ENCODE measurements at places on chromosomes 7 and 10. TPM values are rescaled to one million over a fixed set of nuclear protein-coding genes. Genes with fewer than 3 reads are reported as not detected.

DNA sequence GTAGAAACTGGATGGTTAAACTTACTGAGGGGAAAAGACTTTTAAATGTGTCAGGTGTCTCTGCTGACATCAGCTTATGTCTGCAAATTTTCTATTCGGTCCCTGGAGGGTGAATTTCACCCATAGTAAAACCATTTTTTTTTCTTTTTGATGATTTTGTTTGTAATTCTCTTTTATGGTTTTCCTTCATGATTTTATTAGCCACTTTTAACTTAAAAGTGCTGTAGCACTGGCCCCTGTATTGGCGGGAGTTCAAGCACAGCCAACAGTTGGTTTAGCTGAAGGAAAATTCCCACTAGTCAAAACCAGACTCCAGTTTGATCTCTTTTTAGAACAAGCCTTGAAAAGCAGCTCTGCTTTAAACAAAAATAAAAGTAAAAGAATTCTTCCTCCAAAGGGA, 5.0 kb upstream of the ITGA8 start:
- DNase-seq, result no peak

Gene OPN1SW
- not detected for total RNA-seq

DNA sequence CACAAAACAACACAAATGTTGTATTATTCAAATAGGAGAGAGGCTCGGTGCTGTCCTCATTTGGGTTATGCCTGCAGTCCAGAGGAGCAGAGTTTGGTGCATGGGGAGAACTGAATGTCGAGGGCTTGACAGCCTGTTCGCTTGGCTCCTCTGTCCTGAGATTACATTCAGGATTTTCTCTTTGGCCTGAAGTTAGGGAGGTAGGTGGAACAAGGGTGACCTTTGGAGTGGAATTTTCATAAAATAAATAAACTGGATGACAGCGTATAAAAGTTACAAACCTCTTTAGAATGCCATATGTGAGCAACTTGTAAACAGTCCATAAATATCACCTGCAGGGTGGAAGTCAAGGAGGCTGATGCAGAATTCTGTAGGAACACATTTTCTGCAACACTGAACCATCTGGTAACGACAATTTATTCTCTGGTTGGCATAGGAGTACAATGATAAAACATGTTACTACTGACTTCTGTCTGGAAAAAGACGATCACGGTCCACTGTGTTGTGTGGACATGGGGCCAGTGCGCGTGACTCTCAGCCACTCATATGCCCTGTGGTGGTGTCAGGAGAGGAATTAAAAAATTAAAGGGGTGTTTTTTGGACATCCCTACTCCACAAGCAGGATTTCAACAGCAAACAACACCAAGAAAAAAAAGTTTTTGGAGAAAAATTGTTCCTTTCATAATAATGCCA, 33.2 kb downstream of the NRP1 start:
- no peak for DNase-seq

DNA sequence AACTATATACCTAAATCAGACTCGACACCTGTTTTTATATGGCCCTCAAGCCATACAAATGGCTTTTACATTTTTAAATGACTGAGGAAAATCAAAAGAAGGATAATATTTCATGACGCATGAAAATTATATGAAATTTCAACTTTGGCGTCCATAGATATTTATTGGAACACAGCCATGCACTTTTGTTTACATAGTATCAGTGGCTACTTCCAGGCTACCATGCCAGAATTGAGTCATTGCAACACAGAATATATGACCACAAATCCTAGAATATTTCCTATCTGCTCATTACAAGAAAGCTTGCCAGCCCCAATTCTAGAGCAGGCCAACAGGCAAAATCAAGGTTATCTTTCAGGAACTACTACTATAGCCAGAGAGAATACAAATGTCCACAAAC, 29.3 kb downstream of the AFAP1L2 start:
- peak; percentile 74 for DNase-seq

DNA sequence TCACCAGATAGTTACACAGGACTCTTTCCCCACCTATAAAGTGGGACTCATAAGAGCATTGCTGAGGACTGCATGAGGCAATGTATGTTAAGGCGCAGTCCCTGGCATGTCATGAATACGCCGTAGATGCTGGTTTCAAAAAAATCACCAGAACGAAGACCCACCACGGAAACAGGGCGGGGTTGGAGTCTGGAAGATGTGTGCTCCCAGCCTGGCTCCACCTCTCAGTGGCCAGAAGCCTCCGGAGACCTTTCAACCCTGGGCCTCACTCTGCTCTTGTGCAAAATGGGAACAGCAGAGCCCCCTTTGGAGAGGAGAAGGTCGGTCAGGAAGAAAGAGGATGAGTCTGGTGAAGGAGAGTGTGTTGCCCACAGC, 12.4 kb upstream of the ZMIZ1 start:
- no peak for DNase-seq

DNA sequence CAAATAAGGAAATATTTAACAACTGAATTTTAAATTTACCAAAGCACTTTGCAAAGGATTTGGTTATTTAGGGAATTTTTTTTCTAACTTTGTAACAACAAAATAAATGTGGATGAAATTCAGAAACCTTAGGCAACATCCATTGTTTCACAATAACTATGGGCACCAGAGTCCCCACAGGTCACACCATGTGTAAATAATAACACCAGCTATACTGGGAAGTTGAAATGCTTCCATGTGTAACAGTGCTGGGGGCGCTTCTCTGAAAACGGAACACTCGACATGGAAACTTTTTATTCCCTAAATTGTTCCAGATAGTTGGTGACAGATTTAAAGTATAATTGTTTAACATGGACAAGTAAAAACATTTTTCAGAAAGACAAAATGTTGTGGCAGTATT, 818.6 kb downstream of the TNS3 start:
- no peak for DNase-seq

DNA sequence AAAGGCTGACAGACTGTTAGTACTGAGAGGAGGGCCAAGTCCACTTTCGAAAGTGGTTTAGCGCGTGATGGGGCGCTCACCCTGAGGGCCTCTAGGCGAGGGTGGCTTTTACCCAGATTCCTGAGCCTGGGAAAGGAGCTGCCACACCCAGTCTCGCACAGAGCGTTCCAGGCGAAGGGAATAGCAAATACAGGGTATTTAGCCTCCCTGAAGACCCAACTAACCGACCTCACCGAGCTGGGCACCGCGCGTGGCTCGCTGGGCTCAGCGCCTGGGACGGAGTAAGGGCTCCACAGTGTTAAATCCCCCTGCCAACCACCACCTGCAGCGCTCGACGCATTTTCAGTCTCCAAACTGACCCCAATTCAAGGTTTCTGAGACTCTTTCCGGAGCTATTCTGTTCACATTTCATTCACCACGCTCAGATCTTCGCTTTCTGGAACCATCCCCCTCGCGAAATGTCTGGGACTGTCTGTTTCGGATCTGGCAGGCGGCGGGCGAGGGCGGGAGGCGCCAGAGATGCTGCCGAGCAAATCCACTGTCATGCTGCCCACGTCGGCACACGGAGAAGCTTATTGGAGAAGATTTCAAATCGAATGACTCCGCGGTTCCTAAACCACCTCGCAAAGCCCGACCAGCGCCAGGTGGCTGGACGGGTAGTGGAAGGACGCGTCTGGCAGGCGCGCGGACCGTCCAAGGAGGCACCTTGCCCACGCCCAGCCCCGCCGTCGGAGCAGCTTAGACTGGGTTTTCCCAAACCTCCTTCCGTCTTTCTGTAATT, 1.4 kb upstream of the OSBPL3 start:
- DNase-seq, result peak; percentile 59

- peak; percentile 54 for DNase-seq
These were observed 119.3 kb upstream of the TCERG1L start for GRCh38 chr10:131430716-131431412.

GRCh38 chr7:77202481-77202976, 2.9 kb upstream of the FGL2 start:
- peak; percentile 81 for DNase-seq

Gene AZGP1
- total RNA-seq, result 51.0 TPM

Gene GPRIN2
- 1.3 TPM for total RNA-seq

Gene MOGAT3
- not detected for total RNA-seq

GRCh38 chr7:24722386-24723177, 34.7 kb downstream of the GSDME start:
- DNase-seq, result peak; percentile 78

Gene MEOX2
- 53.2 TPM for total RNA-seq

DNA sequence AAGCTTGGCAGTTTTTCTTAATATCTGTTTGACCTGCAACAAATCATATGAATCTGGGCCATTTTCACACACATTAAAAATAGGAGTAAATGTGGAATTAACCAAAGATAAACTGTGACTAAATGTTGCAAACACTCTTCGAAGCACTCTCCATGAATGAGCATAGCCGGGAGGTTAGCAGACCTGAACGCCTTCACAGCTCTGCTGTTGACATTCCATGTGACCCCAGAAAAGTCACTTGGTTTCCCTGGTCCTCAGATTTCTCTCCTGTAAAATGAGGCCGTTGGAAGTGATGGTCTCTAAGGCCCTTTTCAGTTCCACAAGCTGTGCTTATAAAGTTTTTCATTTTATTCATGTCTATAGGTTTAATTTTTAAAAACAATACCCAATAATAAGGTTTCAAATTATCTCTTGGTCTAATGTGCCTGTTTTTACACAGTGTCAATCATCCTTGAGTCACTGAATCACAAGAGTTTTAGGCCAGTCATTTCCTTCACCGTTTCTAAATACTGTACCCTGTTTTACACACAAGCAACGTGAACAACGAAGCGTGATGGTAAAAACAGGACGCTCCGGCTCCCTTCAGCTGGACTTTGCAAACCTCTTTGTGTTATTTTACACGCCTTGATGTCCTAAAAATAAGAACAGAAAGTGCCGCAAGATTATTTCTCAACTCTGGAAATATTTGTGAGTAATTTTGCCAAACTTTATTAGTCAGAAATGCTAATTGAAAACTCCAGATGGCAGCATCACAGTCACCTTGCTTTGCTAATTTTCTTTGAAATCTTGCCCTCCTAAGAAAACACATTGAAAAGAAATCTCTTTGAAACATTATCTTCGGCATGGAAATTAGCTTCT, 38.6 kb upstream of the MET start:
- no peak for DNase-seq

- DNase-seq, result no peak
These were observed 8.1 kb downstream of the DNAH11 start for GRCh38 chr7:21550821-21551531.

Gene C10orf62
- total RNA-seq, result 0.82 TPM

Gene LRIT1
- not detected for total RNA-seq

DNA sequence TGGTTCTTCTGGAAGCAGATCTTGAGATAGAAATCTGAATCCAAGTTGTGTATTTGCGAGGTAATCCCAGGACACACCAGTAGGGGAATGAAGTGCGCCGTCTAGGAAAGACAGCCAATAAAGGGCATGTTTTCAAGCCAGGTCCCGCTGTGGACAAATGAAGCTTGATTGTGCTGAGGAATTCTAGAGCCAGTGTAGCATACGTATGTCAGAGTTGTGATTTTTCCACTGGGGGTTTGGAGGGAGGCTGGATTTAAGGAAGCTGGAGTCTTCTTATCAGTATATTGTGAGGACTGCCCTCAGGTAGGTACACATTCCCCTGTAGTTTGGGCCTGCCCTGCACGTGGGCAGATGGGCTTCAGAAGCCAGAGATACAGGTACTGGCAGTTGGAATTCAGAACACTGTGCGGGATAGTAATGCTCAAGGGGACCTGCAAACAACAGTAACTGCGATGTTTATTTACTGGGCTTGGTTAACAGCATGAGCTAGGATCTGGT, 50.9 kb downstream of the GALNT11 start:
- DNase-seq, result peak; percentile 25

GRCh38 chr7:2687338-2687869, 598 bp upstream of the AMZ1 start:
- DNase-seq, result no peak

DNA sequence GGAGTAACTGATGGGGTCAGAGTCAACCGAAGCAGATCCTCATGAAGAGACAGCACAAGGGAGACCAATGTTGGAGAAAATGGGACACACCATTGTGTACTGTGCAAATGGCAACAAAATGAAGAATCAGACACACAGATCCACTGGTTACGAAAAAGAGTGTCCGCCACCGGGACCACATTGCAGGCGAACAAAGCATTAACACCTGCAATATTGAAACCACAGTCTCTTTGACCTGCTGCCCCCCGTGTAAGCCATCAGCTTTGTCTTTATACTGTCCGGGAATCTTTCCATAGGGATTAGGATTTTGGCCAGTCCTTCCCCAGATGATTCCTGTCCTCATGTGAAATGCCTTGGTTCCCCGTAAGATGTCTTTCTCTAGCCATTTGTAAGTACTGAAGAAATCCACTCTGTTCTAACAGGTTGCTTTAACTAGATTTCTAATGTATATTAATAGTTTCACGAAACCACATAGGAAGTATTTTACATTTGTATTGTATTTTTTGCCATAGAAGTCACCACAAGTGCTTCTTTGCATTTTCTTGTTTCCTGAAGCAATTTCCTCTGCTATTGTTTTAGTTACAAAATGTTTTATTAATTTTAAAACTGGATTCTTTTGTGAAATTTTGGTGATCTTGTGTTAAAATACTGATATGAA, 140.8 kb upstream of the NFE2L3 start:
- DNase-seq, result no peak

DNA sequence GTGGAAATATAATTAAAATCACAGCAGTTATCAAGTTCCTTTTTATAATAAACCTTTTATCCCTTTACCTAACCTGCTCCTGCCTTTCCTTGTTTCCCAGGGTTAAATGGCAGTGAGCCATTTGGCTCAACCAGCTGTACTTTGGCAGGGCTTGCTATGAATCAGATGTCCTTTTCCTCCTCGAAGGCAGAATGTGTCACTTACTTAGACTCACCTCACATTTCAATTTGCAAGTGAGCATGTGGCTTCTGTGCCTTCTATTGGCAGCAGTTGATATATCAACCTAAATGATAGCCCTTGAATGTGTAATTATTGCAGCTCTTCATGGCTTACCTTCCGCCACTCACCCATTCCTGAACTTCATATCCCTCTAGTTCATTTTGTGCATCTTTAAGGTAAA, 301.7 kb downstream of the CSTF2T start:
- DNase-seq, result peak; percentile 63

DNA sequence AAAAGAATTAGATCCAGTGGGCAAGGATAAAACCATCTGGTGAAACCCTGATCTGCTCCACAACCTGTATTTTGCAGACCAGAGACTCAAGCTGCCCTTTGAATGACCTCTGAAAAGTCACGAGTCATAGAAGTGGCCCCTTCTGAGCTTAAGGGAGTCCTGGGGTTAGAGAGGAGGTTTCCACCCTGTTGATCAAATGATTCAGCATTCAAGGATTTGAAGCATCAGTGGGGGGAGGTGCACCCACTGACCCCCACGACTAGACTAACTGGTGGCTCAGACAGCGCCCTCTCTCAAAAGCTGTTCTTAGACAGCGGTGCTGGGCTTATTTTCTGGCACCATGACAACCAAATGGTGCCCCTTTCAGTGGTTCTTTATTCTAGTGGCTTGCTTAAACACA, 44.3 kb downstream of the PLCE1 start:
- no peak for DNase-seq

Gene AFAP1L2
- total RNA-seq, result 55.0 TPM

- DNase-seq, result peak; percentile 62
These were observed 231.8 kb downstream of the KCNMA1 start for GRCh38 chr10:77405771-77406241.

DNA sequence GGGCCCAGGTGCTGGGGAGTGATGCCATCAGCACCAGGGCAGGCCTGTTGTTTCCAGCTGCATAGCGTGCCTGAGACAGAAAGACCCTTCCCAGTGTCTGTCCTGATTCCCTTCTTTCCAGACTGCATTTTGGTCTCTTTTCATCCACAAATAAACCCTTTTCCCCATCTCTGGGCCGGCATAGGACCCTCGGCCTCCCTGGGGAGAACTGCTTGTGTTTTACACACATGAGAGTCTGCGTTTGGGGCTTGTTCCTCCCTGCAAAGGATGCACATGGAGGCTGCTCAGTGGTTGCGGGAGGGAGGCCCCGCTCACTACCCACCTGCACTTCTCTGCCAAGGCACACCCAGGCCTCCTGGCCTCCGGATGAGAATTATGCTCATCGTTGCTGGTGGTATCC, 5.8 kb upstream of the MMP21 start:
- DNase-seq, result no peak

Measured in tongue (tissue), 3 donors.